HEK293T (cell line): ENCODE measurements at places on chromosomes 6 and 20.

GRCh38 chr20:1212607-1213396 is 9.5 kb downstream of the C20orf202 start:
- DNase-seq = peak; percentile 77

GRCh38 chr6:158073776-158074175 is 92.1 kb downstream of the SYNJ2 start:
- DNase-seq = no peak

GRCh38 chr6:73747289-73747688 is 51.3 kb downstream of the CD109 start:
- no peak for DNase-seq

DNA sequence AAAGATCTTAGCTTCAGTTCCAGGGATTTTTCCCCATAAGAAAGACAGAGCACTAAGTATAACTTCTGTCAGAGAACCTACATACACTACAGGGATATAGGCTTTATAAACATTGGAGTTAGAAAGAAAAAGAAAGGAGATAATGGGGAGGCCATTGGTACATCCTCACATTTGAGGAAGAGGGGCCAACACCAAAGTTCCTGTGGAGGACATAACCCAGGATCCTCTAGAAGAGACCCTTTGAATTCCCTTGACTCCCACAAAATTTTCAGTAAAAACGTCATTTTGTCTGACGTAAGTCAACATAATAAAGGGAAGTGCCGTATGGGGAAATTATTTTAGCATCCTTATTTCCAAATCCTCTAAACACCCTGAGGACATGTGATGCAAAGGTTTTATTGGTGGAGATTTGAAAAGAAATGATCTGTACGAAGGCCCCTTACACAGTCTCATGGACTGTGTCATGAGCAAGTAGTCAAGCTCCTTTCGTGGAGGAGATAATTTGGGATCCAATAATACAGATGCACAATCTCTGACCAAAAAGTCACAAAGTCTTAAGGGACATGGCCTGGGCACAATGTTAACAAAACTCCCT is 33.2 kb downstream of the HLA-DRA start:
- DNase-seq = no peak

- no peak for DNase-seq
Observed at GRCh38 chr20:24863356-24863755, 85.7 kb upstream of the CST7 start.

DNA sequence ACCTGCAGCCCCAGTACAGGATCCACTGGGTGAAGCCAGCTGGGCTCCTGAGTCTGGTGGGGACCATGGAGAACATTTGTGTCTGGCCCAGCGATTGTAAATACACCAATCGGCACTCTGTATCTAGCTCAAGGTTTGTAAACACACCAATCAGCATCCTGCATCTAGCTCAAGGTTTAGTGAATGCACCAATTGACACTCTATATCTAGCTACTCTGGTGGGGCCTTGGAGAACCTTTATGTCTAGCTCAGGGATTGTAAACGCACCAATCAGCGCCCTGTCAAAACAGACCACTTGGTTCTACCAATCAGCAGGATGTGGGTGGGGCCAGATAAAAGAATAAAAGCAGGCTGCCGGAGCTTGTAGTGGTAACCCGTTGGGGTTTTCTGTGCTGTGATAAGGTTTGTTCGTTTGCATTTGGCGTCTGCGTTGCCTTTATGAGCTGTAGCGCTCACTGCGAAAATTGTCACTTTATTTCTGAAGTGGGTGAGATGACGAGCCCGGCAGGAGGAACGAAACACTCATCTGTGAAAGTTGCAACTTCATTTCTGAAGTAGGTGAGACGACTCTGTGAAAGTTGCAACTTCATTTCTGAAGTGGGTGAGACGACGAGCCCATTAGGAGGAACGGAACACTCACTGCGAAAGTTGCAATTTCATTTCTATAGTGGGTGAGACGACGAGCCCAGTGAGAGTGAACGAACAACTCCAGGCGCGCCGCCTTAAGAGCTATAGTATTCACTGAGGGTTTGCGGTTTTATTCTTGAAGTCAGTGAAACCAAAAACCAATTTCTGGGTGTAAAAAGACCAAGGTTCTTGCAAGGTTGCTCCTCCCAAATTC is 31.1 kb downstream of the SERPINB6 start:
- DNase-seq = no peak

DNA sequence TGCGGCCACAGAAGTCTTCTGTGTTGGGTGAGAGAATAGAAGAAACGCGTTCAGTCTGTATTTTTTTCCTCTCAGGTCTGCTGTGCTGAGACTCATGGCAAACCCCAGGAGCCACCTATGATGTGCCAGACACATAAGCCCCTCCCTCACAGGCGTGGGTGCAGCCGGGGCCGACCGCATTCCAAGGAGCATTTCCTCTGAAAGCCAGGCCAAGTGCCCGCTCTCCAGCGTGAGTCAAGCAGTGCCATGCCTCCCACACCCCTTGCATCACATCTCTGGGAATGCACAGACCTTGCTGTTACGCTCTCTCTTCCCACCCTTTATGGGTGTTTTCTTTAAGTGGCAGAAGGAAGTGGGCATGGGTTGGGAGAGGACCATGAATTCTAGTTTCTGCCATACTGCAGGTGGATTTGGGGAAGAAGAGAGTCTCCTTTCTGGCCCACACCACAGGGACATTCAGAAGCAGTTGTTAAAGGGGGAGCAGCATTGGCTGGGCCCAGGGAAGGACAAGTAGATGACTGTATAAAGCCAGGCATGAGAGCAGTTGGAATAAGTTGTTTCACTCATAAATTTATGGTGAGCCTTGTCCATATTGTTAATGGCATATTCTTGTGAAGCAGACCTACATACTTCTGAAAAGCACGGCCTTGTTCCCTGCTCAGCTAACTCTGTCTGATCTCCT is 37.1 kb upstream of the TFAP2A start:
- no peak for DNase-seq

DNA sequence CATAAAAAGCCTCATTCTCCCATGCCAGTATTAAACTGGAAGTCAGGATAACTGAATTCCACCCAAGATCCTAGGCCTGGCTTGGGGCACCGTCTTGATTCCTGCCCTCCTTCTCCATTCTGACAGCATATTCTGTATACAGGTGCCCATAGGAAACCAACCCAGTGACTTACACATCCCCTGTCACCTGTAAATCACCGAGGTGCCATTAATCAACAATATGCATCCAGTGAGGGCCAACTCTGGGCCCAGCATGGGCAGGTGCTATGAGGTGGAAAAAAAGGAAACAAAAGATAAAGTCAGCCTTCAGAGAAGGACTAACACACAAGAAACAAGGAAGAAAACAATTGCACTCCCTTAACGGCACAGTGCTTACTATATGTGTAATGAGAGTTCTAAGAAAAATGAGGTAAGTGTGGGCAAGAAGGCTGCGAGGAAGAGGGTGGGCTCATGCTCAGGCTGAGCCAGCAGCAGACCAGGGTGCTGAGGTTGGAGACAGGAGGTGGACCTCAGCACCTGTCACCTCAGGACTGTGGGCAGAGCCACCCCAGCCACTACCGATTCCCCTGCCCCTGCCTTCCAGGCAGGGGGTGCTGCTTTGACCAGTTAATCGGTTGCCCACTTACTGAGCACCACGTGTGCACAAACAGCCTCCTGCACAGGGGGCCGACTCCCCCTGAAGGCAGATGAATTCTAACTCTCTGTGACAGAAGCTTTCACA is 105.9 kb downstream of the TRERF1 start:
- no peak for DNase-seq
